ENCODE measurements at places on chromosomes 2 and 18.

DNA sequence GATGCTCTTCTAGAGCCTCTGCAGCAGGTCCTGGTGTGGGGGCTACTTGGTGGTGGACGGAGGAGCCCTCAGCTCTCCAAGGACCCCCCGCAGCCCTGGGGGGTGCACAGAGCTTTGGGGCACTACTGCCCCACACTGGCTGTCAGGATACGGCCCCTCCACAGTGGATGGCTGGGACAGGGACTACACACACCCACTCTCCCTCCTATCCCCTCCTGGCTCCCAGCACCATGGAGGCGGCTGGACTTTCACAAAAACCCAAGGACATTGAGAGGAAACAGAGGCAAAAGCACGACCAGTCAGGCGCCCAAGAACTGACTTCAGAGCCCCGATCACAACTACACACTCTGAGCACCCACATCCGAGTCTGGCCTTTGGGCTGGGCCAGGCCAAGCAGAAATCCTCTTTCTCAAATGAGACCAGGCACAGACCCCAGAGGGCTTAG lies 12.6 kb downstream of the GPR35 start:
- DNase-seq, result no peak

DNA sequence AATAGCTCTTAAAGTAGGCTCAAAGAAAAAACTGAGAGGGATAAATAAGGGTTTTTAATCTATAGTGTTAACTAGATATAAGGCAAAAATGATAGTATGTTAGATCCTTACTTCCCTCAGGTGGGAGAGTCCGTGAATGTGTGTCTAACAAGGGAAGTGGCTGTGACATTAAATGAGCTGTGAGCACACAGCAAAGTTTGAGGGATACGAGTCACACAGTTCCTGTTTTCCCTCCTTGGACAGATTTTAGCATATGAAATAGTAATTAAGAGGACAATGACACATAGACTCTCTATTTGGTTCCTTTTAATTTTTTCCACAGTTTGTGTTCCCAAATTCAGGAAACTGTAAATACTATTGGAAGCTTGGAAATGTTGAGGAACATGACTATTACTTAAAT lies 148.4 kb upstream of the CAVIN2 start:
- DNase-seq, result no peak

- peak; percentile 41 for DNase-seq
Observed at GRCh38 chr18:70489986-70490933, 201.4 kb downstream of the SOCS6 start.

DNA sequence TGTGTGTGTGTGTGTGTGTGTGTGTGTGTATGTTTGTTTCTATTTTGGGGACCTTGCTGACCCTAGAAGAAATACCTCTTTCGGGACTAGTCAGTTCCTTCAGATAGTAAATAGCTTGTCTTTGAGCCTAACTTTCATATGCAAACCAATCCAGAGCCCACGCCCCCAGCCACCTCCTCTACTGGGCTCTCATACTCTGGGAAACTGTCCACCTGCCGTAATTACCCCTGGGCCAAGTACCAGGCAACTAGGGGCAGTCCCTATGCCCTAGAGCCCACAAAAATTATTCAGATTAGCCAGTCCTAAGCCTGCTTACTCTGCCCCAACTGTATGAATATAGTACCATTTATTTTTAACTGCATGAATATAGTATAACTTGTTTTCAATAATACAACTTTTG lies 970.4 kb downstream of the EPHA4 start:
- no peak for DNase-seq

Data from CD4-positive, alpha-beta T cell treated with Interleukin-1 beta for 1 hour (primary cell).